Central memory CD4-positive, alpha-beta T cell (primary cell): ENCODE measurements at places on chromosomes 5 and 9.

GRCh38 chr5:51159164-51159563 is 224.1 kb upstream of the ISL1 start:
- DNase-seq = no peak

- DNase-seq = no peak
Measured at GRCh38 chr9:135729480-135729879, 27.5 kb downstream of the KCNT1 start.

DNA sequence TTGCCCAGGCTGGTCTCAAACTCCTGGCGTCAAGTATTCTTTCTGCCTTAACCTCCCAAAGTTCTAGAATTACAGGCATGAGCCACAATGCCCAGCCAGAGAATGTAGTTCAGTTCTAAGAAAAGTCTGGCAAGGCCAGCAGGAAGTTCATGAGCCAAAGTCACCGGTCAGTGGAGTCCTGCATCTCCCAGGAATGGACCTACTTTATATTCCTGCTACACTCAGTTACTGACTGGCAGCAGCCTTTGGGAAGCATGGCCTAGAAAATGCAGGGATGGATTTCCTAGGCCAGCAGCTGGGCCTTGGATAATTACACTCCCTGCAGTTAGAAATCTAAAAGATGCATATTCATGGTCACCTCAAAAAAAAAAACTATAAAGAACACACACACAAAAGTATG is 135.7 kb downstream of the CAAP1 start:
- no peak for DNase-seq

GRCh38 chr5:144945503-144945902 is 774.8 kb downstream of the KCTD16 start:
- DNase-seq = no peak

DNA sequence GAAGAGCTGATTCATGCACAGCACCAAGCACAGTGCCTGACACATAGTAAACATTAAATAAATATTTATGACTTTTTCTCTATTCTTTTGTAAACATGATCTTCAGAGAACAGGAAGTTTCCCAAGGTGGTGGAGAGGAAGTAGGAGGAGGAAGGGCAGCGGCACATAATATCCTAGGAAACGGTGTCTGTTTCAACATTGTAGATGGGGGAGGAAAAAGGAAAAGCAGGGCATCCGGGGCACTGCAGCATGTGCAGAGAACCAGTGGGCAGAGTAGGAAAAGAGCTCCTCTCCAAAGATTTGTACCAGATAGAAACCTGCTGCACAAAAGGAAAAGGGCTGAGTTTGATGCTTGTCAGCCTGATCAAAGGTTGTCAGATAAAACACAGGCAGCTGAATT is 421.7 kb upstream of the ZNF462 start:
- DNase-seq = no peak

DNA sequence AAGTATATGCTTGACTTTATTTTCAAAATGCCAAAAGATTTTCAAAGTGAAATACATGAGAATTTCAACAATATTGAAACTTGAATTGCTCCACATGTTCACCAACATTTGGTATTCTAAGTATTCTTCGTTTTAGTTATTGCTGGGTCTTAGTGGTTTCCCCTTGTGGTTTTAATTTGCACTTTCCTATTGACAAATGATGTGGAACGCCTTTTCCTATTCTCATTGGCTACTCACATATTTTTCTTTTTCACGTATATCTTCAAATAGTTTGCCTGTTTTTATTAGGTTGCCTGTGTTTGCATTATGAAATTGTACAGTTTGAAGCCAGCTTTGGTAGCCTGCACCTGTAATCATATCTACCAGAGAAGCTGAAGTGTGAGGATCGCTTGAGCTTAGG is 405.7 kb upstream of the IRX2 start:
- DNase-seq = no peak

GRCh38 chr9:124659099-124659659 is 111.9 kb downstream of the NR6A1 start:
- DNase-seq = peak; percentile 4

GRCh38 chr9:109399258-109399767 is 78.5 kb upstream of the EPB41L4B start:
- DNase-seq = no peak

- no peak for DNase-seq
Measured at GRCh38 chr5:98663521-98663920, 109.9 kb upstream of the RGMB start.

GRCh38 chr9:94056442-94056974 is 27.8 kb upstream of the PTPDC1 start:
- DNase-seq = no peak

DNA sequence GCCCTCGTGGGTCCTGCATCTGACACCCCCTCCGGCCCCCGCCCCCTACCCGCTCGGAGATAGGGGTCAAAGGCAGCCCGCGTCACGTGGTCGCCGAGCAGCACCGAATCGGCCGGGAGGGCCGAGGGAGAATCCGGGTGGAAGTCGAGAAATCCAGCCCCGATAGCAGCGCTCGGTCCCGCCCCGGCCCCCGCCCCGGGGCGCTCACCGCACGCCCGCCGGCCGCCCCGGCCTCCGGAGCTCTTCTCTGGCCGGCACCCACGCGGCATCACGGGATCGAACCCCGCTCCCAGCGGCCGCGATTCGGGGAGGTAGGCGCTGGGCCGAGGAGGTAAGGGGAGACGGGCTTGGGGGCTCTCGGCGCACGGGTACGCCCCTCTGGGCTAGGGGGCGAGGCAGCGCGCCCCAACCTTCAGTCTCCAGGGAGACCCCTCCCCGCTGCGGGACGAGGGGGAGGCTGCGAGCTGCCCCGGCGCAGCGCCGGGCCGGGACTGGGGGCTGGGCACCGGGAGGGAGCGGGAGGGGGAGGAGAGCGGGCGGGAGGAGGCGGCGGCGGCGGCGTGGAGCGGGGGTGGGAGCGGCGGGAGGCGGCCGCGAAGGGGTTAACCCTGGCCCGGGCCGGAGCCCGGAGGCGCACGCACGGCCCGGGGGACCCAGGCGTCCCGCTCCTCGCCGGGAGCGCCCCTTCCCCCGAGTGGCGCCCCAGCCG is 22.1 kb upstream of the NDST1 start:
- DNase-seq = peak; percentile 7

GRCh38 chr9:27368316-27368985 is 71.5 kb upstream of the EQTN start:
- DNase-seq = no peak

GRCh38 chr5:163363389-163363788 is 74.0 kb upstream of the CCNG1 start:
- DNase-seq = no peak
